GM23248 (cell line): ENCODE measurements at places on chromosomes 1 and 21.
A peak's percentile ranks its signal among the peaks of the same experiment; 100 is the strongest.

- DNase-seq = no peak
Observed at GRCh38 chr1:11279630-11280029, 6.6 kb downstream of the UBIAD1 start.

GRCh38 chr1:40856656-40857302 lies 5.4 kb downstream of the CITED4 start:
- DNase-seq = no peak

DNA sequence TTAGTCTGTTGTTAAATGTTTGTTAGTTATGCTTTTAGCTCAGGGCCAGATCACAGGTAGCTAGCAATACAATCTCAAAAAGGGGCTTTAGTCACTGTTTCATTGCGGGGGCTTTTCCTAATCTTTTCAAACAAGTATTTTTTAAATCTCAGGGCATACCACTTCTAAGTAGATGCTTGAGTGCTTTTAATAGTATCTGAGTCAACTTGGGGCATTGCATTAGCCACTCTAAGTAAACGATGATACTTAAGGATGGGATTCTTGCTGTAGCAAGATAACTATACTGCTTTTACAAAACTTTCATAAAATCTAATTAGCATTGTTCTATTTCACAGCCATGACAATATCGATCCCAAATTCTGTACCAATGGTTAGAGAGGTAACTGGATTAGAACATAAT lies 11.6 kb downstream of the CDC42BPA start:
- DNase-seq = no peak

DNA sequence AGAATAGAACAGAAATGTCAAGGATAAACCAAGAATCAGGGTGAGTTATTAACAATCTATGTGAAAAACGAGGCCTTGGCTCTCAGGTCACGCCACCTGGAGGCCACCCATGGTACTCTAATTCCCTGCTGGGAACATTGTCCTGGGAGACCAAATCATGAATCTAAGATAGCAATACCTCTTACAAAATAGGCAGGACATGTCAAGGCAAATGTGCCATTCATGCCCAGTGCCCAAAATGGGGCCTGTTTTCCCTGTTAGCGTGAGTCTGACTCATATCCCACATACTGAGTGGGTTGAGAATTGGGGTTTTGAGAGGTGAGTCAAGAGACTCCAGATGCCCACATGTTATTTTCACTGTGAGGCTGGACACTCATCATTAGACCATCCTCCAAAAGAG lies 380.8 kb downstream of the HHIPL2 start:
- peak; percentile 98 for DNase-seq

- no peak for DNase-seq
Observed at GRCh38 chr1:203189951-203190352, 3.4 kb upstream of the CHI3L1 start.

DNA sequence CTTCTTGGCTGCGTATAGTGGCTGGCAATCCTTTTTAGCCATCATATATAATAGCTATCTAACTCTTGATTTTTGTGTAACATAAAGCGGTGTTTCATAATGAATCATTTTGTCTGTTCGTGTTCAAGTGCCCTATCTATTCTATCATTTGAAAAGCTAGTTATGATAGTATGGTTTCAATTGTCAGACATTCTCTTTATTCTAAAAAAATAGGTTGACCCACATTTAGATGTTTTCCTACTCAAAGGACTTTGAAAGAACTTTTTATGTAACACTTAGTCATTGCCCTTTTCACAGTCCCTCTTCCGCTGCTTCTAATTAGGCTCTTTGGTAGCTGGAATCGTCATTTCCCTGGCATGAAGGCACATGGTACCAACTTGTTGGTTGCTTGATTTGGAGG lies 272.2 kb upstream of the B3GALT2 start:
- no peak for DNase-seq

DNA sequence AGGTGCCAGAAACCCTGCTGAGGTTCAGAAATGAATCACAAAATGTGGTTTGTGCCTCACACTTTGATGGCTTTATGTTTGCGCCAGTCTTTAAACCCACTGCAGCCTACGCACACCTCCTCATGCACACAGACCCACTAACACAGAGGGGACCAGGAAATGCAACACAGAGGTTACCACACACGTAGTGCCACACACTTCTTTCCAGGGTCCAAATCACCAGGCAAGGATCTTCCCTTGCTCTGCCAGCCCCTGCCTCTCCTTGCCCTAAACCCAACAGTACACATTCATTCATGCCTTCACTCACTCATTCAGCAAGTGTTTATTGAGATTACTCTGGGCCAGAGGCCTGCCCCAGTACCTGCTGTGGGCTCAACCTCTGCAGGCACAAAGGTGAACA lies 17.5 kb downstream of the MAB21L3 start:
- DNase-seq = no peak
